ENCODE measurements at places on chromosomes 6 and 20. TPM values are rescaled to one million over a fixed set of nuclear protein-coding genes. Genes with fewer than 3 reads are reported as not detected.

Gene TGM3
- total RNA-seq, result not detected

DNA sequence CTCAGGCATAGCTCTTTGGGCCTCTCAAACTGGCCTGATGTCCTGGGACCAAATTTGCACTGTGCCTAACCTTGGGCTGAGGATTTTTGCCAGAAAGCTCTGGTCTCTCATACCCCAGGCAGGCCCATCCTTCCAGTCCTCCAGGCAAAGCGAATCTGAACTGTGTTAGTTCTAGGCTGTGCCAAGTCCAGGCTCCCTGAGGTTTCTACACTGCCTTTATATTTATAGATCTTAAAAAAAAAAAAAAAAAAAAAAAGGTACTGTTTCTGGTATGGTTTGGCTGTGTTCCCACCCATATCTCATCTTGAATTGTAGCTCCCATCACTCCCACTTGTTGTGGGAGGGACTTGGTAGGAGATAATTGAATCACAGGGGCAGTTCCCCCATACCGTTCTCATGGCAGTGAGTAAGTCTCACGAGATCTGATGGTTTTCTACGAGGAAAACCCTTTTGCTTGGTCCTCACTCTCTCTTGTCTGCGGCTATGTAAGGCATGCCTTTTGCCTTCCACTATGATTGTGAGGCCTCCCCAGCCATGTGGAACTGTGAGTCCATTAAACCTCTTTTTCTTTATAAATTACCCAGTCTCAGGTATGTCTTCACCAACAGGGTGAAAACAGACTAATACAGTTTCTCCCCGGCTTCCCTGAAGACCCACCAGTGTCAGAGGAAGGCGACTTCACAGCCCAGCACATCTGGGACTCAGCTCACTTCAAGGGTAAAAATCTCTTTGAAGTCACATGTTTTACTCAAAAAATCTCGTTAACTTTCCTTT, 39.0 kb upstream of the TBXT start:
- no peak for DNase-seq

- DNase-seq, result peak; percentile 80
Observed at GRCh38 chr6:1164600-1164999, 147.3 kb upstream of the FOXQ1 start.

- DNase-seq, result no peak
Observed at GRCh38 chr20:49545572-49545971, 22.4 kb downstream of the PTGIS start.

Data from HepG2 (cell line).